Activated CD4-positive, CD25-positive, alpha-beta regulatory T cell (primary cell): ENCODE measurements at places on chromosomes 6 and 20.

DNA sequence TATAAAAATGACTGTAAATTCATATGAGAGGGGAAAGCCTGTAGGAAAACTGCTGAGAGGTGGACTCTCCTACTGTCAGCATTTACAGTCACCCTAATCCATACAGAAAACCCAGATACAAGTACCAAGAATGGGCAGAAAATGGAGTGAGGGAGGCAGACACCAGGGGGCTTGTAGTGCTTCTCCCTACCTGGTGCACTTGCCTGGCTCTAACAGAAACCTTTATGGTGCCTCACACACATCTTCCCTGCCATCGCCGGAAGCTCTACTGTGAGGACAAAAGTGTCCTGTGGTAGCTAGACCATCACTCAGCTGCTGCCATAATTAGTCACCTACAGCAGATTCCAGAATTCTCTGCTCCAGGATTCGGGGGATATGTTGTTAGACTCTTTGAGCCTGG, 441.3 kb downstream of the TFAP2B start:
- DNase-seq, result no peak

DNA sequence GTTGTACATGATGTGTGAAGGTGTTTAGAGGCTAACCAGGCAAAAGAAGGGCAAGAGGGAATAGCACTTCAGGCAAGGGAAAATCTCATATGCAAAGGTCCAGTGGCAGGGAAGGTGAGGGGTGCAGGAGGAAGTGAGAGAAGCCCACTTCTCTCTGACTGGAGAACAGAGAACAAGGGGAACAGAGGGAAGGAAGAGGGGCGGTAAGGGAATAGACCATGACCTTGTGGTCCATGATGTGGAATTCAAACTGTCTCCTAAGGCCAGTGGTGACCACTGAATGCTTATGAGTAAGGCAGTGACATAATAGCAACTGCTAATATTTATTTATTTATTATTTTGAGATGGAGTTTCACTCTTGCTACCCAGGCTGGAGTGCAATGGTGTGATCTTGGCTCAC, 20.6 kb upstream of the SLC9A8 start:
- DNase-seq, result no peak

DNA sequence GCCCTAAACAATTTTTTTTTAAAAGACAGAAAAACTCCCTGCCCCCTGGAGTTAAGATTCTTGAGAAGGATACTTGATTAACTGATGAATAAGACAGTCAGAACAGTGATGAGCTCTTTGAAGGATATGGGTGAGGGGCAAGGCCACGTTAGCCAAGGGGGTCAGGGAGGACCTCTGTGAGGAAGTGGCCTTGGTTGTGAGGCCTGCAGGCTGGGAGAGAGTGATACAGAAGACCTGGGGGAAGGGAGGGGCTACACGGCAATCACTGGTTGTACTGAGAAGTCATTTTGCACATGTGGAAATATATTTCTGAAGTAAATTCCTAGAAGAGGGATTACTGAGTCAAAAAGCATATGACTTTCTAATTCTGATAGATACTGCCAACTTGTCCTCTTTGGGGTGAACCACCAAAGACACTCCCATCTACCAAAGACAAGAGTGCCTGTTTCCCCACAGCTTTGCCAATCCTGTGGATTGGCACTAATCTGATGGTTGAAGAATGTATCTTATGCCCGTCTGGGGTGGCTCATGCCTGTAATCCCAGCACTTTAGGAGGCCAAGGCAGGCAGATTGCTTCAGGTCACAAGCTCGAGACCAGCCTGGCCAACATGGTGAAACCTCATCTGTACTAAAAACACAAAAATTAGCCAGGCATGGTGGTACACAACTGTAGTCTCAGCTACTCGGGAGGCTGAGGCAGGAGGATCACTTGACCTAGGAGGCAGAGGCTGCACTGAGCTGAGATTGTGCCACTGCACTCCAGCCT, 22.3 kb upstream of the BCAS4 start:
- no peak for DNase-seq

DNA sequence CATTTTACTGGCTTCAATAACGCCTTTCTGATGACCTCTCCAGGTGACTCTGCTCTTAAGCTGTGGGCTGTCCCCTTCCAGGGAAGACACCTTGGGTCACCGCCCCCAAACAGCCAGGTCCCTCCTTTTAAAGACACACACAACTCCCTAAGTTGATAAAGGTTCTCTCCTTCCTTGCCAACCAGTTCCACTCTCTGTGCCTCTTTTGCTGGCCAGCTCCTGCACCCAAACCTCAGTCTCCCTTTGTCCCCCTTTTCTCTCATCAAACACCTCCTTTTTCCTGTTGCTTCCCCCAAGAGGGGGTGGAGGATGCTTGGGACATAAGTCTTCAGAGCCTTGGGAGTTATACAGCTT, 1.0 kb downstream of the NCOA6 start:
- DNase-seq, result peak; percentile 41

GRCh38 chr6:137001977-137002302, 42.8 kb downstream of the IL20RA start:
- no peak for DNase-seq

- DNase-seq, result no peak
Observed at GRCh38 chr6:64724091-64724490, 982.9 kb downstream of the EYS start.

DNA sequence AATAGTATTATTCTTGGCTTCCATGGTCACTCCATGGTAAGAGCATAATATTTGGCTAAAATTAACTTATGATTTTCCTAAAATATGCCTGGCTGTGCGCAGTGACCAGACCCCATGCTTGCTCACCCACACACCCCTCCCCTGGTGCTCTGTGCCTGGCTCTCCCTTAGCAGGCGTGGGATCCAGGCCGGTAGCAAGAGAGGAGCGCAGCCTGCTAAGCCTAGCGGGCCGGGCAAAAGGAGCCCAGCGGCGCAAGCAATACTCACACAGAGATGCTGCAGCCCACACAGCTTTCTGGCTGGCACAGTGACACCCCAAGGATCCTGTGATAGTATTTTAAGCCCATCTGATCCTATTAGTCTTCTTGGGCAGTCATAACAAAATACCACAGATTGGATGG, 79.8 kb upstream of the EYS start:
- no peak for DNase-seq

DNA sequence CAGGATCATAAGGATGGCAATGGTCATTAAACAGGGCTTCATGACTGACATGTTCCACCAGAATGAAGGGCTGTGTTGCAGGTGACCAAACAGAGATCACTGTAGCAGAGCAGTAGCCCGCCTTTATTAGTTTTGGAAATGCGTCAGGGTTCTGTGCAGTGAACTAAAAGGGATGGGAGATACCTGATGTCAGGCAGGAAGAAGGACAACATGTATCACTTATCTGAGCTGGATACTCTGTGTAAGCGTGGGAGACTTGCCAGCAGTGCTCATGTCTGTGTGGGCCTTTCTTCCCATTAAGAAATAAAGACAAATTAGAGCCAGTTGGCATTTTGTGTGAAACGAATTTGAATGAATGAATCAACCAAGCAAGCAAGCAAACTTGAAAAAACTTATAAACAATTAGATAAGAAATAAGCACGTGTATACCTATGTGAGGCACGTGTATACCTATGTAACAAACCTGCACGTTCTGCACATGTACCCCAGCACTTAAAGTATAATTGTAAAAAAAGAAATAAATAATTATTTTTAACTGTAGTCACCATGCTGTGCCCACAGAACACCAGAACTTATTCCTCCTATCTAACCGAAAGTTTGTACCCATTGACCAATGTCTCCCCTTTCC, at the start of gene DEFB116:
Gene DEFB116, minus strand, starts transcription at position 51 of the 628 bp plus-strand sequence. Its CDS starts 0 bp downstream, at position 51.
- no peak for DNase-seq

DNA sequence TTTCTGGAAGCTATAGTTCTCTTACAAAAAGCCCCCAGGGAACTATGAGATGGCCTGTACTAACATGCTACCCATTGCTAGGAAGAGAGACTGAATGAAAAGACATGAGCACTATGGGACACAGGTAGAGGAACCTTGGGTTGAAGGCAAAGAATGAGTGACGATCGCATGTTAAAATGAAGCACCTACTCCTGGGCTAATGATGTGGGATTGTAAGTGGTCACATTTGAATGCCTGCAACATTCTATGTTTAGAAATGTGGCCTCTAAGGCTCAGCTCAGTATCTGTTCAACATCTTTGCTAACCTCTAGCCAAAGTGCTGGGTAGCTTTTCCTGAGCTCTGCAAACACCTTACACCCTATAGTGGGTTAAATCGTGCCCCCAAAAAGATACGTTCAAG, 5.2 kb upstream of the ZC3H12D start:
- no peak for DNase-seq

DNA sequence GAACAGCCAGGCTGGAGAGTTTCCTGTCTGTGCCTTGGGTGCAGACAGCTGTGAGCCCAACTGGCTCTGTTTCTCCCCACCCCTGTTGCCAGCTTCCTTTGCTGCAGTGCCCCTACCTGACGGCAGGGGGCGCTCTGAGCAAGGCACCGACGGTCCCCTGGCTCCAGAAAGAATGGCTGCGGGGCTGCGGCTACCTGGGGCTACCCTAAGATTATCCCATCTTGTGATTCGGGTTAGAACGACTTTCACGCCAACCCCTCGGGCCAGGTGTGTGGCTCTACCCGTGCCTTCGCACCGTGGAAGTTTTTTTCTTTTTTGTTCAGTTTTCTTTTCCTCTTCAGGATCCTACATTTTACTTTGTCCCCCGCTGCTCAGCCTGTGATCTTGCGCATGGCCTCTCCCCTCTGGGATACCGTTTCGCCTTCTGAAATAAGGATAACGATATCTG, 33.4 kb upstream of the AAR2 start:
- DNase-seq, result peak; percentile 50

GRCh38 chr6:107698146-107698545, 126.0 kb downstream of the SCML4 start:
- DNase-seq, result no peak

DNA sequence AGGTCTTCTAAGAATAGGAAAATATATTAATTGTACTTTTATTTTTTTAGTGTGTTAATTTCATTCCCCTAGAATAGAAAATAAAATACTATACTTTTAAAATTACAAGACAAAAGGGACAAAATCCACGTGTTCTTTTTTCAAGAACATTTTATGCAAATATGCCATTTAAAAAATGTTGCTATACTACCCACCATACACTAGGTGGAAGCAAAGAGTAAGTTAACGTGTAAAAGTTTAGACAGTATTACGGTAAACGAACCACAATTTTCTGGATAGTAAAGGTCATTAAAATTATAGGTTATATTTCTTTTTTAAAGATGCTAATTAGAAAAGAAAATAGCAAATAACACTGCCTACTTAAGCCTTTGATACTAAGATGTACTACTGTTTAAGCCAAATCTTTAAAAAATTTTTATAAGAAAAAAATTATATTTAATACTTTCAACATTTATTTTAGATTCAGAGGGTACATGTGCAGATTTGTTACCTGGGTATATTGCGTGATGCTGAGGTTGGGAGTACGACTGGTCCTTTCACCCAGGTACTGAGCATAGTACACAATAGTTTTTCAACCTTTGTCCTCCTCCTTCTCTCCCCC, 287.6 kb downstream of the PHF3 start:
- no peak for DNase-seq

DNA sequence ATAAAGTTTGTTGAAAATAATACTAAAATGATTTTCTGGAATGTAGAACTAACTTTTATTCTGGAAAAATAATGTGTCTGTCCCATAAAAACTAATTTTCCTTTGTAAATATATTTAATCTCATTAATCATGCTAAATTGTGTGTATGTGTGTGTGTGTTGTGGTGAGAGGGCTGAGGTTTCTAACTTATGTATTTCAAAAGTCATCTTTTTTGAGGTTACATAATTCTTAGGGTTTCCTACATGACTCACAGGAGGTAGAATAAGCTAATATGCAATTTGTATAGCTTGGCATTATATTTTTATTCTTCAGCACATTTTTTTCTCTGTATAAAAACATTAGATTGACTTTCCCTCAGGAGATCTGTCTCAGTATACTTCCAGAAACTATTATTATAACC, 64.1 kb upstream of the CLVS2 start:
- DNase-seq, result no peak

DNA sequence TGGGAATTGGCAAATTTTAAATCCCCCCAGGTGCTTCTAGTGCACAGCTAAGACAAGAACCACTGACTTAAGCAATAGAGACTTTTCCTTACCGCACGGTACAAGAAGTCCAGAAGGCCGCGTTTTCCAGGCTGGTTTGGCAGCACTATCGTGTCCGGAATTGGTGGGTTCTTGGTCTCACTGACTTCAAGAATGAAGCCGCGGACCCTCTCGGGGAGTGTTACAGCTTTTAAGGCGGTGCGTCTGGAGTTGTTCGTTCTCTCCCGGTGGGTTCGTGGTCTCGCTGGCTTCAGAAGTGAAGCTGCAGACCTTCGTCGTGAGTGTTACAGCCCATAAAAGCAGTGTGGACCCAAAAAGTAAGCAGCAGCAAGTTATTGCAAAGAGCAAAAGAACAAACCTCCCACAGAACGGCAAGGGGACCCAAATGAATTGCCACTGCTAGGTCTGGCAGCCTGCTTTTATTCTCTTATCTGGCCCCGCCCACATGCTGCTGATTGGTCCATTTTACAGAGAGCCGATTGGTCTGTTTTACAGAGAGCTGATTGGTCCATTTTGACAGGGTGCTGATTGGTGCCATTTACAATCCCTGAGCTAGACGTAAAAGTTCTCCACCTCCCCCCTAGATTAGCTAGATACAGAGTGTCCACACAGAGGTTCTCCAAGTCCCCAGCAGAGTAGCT, 264.5 kb downstream of the PREX1 start:
- no peak for DNase-seq

- no peak for DNase-seq
Observed at GRCh38 chr6:16355699-16356446, 117.5 kb downstream of the GMPR start.

DNA sequence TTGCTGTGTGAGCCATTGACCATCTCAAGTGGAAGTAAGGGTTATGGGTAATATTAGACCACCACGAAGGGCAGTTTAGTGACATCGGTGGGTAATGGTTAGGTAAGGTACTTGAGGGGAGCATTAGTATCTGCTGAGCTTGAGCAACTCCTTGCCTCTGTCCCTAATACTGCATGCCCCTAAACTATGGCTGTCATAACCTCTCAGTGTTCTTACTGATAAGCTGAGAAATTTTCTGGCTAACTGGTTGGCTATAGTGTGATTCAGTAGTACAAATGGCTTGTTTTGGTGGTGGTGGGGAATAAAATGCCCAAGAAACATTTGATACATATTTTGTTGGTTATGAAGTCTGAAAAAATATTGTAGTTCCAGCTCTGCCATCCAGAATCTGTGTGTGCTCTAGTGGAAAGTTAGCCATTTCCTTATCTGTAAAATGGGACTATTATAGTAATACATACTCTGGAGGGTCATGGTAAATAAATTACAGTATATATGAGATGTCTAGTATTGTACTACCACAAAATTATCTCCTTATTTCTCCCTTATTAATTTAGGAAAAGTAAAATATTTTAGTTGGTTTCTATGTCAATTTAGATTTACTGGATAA, 113.1 kb downstream of the NCOA3 start:
- DNase-seq, result no peak

DNA sequence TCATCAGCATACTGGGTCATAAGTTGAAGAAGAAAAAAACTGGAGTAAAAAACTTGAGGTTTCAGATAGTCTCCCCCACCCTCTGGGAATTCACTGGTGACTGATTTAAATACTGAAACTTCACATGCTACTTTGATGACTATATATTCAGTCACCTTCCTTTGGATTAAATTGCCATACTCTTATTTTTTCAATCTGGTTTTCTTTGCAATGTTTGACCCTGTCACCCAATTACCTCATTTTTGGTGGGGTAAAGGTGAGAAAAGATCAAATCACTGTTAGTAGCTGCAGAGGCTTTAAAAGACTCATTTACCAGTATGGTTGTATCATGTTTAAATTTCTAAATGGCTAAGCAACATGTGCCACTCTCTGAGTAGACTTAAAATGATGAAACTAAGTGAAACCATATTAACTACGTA, 862.7 kb upstream of the FLRT3 start:
- DNase-seq, result no peak

GRCh38 chr6:137349856-137350830, 131.0 kb upstream of the IFNGR1 start:
- DNase-seq, result no peak
